ENCODE measurements at places on chromosomes 1 and 21.

GRCh38 chr1:36007741-36008140 is 76.2 kb upstream of the TEKT2 start:
- no peak for DNase-seq

DNA sequence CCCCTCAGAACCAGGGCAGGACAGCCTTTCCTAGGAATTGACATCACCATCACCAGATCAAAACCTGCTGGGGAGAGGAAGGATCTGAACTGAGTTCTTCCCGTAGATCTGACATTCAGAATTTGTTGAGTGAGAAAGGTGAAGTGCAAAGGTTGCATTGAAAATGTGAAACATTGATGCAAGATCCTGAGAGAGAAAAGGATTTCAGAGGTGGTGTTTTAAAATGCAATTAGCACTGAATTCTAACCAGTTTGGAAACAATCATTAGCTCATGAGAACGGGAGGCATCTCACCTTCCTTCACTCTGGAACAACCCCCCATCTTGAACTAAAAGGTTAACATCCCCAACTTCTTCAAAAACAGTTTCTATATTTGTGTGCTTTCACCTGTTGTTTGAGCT is 20.4 kb downstream of the LMO4 start:
- DNase-seq, result no peak

DNA sequence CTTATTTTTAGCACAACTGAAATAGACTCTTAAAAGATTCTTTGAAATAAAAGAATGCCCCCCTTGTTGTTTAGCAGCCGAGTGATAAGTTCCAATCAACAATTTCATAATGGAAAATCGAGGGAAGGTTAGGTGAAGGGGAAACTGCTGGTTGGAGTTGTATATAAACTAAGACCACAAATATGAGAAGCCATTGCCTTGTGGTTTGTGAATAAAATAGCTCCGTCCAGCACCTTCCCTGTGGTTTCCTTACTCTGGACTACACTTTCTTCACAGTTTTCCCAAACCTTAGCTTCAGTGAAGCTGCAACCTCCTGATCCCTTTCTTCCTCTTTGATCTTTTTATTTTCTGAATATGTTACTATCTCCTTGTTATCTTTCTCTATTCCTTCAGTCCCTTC is 6.7 kb upstream of the RAB3GAP2 start:
- no peak for DNase-seq

DNA sequence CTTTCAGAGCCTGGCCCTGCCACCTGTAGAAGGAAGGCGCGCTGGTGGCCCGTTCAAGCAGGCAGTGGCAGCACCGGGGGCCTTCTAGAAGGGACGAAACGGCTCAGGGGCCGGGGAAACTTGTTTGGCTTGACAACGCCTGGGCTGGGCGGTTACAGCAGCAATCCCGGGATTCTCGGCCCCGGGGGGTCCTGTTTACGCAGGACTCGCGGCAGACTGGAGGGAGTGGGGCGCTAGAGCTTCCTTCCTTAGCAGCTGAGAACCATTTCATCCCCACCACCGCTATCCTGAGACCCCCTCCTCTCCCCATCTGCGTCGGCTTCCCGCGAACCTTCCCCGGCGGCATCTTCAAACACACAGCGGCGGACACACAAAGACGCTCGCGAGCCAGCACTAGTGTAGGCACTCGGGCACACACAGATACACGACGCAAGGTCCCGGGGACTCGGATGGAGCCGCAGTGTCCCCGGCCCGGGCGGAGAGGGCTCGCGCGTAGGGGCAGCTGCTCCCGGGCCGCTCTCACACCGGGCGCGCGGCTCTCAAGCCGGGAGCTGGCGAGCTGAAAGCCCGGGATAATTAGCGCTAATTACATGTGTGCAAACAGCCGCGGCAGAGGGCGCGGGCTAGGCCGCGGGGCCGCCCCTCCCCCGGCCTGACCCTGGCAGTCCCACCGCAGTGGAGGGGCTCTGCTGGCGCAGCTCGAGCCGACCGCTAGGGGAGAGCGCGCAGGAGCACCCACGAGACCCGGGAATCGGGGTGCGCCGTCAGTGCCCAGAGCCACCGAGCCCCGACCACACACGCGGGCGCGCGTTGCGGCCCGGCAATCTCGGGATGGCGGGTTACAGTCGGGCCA is 271.4 kb downstream of the FOXD2 start:
- no peak for DNase-seq

DNA sequence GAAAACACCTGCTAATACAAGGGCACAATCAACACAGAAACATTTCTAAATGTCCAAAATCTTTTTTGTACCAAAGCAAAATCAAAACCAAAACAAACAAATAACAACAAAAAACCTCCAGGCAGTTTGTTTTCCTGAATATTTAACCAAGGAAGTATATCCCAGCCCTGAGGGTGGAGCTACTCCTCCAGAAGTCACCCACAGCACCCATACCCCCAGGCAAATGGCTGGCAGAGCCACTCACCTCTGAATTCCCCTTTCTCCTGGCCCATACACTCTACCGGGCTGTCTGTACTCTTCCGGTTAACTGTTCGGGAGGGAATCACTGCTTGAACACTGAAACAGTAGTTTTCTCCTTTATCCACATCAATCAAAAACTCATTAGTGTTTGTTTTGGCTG is 9.5 kb downstream of the F3 start:
- no peak for DNase-seq

- DNase-seq, result no peak
Observed at GRCh38 chr1:168468042-168468809, 75.6 kb downstream of the XCL2 start.

GRCh38 chr1:41169066-41169798 is 72.9 kb downstream of the SCMH1 start:
- no peak for DNase-seq

- DNase-seq, result peak; percentile 16
Observed at GRCh38 chr1:184388319-184388889, 1.6 kb downstream of the C1orf21 start.

DNA sequence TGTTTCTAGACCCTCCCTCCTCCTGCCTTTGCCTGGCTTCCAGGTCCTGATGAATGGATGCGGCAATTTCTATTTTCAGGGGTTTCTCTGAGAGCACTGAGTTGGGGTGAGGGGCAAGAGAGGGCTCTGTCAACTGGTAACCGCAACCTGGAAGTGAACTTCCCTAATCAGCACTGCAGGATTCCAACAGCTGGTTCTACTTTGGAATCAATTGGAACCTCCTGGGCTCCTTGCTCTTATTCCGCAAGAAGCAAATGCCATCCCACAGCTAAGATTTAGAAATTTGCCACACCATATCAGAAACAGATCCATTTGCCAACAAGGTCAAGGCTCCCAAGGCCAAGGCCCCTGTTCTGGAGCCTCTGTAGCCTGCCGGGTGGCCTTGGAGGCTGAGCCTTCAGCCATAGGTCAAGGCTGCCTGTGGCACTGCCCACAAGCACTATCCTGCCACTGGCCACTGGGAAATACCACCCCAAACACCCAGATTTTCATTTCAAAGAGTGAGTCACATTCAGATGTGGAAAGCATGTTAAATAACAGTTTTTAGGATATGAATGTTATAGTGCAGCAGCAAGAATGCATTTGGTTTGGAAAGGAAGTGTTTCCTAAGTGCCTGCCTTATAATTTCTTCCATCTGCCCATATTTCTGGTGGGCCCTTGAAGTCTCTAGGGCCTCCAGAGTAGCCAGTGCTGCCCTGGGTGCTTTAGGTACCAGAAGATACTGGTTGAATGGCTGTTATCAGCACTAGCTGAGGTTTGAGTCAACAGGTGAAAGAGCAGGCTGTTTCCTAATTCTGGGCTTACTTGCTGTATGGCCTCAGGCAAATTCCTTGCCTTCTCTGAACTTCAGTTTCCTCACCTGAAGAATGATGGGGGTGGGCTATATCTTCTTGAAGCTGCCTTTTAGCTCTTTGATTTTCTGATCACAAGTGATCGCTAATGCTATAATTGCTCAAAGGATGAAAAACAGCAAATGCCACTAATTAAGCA is 56.3 kb upstream of the JUN start:
- DNase-seq, result no peak

- DNase-seq, result no peak
Observed at GRCh38 chr21:21010698-21011097, 12.5 kb downstream of the NCAM2 start.

DNA sequence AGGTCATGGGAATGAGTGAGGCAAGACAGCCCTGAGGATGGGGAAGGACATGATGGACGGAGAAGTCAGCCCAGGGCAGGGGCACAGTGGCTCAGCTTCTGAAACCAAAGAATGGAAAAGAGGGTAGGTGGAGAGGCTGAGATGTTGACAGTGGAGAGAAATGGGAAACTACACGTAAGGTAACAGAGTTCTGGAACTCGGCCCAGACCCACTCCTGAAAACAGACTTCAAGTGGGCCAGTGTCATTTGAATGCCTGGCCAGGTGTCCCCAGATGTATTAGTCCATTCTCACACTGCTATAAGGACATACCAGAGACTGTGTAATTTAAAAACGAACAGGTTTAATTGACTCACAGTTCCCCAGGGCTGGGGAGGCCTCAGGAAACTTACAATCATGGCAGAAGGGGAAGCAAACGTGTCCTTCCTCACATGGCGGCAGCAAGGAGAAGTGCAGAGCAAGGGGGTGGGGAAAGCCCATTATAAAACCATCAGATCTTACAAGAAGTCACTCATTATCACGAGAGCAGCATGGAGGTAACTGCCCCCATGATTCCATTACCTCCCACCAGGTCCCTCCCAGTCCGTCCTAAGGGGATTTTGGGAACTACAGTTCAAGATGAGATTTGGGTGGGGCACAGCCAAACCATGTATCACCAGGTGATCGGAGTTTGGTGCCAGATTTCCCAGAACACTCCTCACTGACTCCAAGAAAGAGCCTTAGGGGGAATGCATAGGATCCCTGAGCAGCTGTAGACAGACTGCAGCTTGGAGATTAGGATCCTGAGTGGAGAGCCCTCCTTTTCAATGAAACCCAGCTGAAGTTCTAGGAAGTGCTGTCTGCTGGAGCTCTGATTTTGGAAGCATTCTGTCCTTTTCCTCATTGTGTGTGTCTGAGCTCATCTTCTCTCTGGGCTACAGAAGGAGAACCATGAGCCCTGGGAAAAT is 40.3 kb downstream of the FHAD1 start:
- DNase-seq, result no peak

GRCh38 chr1:68140536-68140935 is 90.1 kb upstream of the DIRAS3 start:
- no peak for DNase-seq

DNA sequence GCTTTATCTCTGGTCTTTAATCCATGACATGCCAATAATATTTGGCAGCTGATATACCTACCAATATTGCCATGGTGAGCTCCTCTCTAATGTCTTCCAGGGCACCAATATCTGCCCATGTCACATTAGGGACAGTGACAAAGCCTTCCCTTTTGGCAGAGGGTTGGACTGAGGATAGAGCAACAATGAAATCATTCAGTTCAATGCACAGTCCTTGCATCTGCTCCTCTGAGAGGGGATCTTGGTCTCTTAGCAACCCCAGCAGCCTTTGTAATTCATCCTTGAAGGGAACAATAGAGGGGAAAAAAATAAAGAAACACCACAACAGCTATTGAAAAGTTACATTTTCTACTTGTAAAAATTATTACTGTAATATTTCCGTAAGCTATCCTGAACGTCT is 42.3 kb downstream of the NVL start:
- no peak for DNase-seq

DNA sequence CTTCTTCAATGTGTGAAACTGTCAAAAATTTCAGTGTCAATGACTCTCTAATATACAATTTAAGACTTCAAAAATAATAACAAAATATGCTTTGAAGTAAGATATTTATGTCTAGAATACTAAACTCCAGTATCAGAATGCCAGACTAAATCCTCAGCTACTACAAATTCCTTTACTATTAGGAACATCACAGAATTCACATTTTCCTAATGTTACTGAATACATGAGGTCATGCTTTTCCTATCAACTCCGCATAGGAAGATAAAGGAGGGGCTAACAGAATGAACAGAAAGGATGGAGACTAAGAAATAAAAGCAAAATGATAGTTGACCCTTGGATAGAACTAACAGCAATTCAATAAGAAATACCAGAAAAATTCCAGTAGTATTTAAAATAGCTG is 292.7 kb downstream of the SDCCAG8 start:
- DNase-seq, result no peak

GRCh38 chr1:220873868-220874655 is 5.2 kb upstream of the HLX start:
- DNase-seq, result peak; percentile 59

- DNase-seq, result no peak
Observed at GRCh38 chr1:56056438-56057287, 522.7 kb downstream of the PLPP3 start.

DNA sequence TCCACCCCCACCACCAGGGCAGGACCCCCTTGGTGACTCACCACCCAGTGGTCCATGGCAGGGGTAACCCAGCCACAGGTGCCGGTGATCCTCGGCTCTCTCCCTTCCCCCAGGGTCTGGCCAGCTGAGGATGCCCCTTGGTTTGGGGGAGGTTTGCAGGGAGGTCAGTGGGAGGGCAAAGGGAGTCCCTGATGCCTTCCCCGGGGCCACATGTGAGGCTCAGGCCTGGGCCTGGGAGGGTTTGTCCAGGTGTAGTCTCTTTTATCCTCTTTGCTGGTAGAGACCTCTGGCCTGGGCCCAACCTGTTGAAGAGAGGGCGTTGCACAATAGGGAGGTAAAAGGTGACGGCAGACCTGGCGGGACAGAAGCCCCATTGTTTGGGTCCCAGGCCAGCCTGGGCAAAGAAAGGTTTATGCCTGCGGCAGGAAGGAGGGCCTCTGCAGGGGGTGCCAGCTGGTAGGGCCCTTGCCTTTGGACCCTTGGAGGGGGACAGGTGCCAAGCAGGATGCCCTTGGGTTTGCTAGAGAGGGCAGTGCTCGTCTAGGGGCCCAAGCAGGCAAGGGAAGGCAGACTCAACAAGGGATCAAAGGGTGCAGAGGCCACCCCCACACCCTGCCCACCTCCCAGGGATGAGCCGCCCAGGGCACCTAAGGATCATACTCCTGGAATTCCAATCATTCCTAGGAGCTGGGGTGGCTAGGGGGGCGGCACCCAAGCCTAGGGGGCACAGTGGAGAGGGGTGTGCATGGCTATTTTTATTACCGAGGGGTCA is 760 bp upstream of the TINAGL1 start:
- DNase-seq, result peak; percentile 82

DNA sequence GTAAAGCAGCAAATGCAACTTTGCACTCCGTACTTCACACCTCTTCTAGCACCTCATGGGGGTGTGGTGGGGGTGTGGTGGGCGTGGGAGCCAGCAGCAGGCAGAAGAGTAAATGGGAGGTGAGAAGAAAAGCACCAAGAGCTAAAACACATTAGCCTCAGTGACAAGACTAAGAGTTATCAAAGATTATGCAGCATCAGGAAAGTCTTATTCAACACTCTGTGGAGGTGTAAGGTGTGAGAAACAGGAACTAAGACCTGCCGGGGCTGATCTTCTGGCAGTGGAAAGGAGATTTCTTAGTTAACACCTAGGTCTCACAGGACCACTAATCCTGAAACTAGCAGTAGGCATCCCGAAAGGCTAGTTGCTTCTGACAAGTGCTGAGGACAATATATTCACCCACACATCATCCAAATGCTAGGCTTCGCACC is 9.9 kb downstream of the TGFBR3 start:
- DNase-seq, result no peak

GRCh38 chr1:87449348-87449963 is 120.8 kb downstream of the LMO4 start:
- peak; percentile 76 for DNase-seq
